ENCODE measurements at places on chromosomes 3 and 15.

DNA sequence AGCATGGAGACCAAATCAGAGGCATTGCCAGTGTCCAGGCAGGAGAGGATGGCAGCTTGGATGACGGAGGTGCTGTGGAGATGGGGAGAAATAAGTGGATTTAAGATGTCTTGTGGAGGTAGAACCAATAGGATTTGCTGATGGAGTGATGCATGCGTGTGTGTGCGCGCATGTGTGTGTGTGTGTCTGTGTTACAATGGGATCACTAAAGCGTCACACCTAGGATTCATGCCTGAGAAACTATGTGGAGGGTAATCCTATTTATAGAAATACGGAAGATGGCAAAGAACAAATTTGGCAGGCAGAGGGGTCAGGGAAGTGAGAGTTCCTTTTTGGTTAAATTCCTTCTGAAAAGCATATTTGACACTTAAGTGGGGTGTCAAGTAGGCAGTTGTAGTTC lies 64.8 kb upstream of the ARL8B start:
- no peaks in the 10 kb centered on the region for H3K27me3 ChIP-seq
- H3K36me3 ChIP-seq: no peaks in the 10 kb centered on the region
- no peak overlapping the region for H3K27ac ChIP-seq
- H3K4me3 ChIP-seq: no peak overlapping the region
- H3K4me1 ChIP-seq: no peaks in the 10 kb centered on the region

- no peak overlapping the region for H3K27ac ChIP-seq
- no peaks in the 10 kb centered on the region for H3K27me3 ChIP-seq
- H3K4me3 ChIP-seq: no peak overlapping the region
Measured at GRCh38 chr15:89103481-89104171, 15.4 kb downstream of the ABHD2 start.

GRCh38 chr3:179410999-179411398 lies 40.3 kb downstream of the GNB4 start:
- no peak for DNase-seq
- no peak overlapping the region for H3K27ac ChIP-seq
- no peak overlapping the region for H3K4me3 ChIP-seq
- no peaks in the 10 kb centered on the region for H3K36me3 ChIP-seq

GRCh38 chr3:27594096-27594690 lies 110.0 kb upstream of the SLC4A7 start:
- no peaks in the 10 kb centered on the region for H3K27me3 ChIP-seq
- no peak overlapping the region for H3K4me3 ChIP-seq
- DNase-seq: no peak

GRCh38 chr3:60775985-60776384 lies 475.3 kb downstream of the FHIT start:
- H3K27me3 ChIP-seq: no peaks in the 10 kb centered on the region
- H3K27ac ChIP-seq: no peak overlapping the region
- no peak overlapping the region for H3K4me3 ChIP-seq
- DNase-seq: no peak
- H3K4me1 ChIP-seq: 0 out of 2 replicates have a peak, but pooled peaks cover 2% of the 10 kb centered on the region
- no peaks in the 10 kb centered on the region for H3K36me3 ChIP-seq

DNA sequence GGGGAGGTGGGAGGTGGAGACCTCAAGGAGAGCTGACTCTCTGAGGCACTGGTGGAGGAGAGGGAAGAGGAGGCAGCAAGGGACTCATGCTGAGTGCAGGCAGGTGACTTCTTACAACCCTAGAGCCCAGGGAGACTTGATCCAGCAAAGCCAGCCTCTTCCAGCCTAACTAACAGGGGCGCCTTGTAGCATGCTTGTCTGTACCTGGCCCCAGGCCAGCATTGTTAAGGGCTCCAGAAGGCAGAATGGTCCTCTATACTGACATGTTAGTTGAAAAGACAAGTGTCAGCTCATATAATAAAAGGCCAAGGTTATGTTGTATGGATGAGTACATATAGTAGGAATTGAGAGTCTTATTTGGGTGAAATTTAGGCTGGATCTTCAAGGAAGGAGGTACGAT lies 65.4 kb downstream of the CHDH start:
- no peak overlapping the region for H3K4me3 ChIP-seq
- no peak overlapping the region for H3K27ac ChIP-seq
- H3K27me3 ChIP-seq: no peaks in the 10 kb centered on the region
- H3K4me1 ChIP-seq: no peaks in the 10 kb centered on the region
- no peak for DNase-seq

DNA sequence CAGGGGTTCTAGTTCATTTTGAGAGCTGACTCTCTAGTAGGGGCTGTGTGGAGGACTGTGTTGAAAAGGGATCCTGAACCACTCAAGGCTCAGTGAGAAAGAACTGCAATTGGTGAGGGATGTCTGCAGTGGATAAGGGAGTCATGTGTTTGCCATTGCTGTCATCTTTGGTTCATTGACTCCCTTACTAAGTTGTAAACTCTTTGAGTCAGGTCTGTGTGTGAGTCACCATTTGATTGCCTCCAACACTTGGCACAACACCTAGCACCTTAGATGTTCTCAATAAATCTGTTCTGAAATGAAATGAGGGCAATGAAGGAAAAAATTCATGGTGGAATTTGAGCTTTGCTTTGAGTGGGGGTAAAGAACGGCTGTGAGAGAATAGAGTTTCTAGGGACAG lies 51.7 kb downstream of the PLS1 start:
- H3K4me1 ChIP-seq: peaks cover 1% of the 10 kb centered on the region
- H3K27me3 ChIP-seq: no peaks in the 10 kb centered on the region
- no peak overlapping the region for H3K27ac ChIP-seq
- DNase-seq: no peak

- H3K36me3 ChIP-seq: no peaks in the 10 kb centered on the region
- DNase-seq: no peak
- no peaks in the 10 kb centered on the region for H3K27me3 ChIP-seq
- H3K27ac ChIP-seq: no peak overlapping the region
- no peaks in the 10 kb centered on the region for H3K4me1 ChIP-seq
- no peak overlapping the region for H3K4me3 ChIP-seq
Measured at GRCh38 chr15:101539492-101539891, 50.0 kb upstream of the PCSK6 start.

- DNase-seq: no peak
- no peaks in the 10 kb centered on the region for H3K36me3 ChIP-seq
- H3K27me3 ChIP-seq: no peaks in the 10 kb centered on the region
- no peak overlapping the region for H3K27ac ChIP-seq
- H3K4me3 ChIP-seq: no peak overlapping the region
Measured at GRCh38 chr15:56077081-56077480, 83.7 kb upstream of the NEDD4 start.
